NCI-H82 (cell line): ENCODE measurements at places on chromosomes 5 and 9.

DNA sequence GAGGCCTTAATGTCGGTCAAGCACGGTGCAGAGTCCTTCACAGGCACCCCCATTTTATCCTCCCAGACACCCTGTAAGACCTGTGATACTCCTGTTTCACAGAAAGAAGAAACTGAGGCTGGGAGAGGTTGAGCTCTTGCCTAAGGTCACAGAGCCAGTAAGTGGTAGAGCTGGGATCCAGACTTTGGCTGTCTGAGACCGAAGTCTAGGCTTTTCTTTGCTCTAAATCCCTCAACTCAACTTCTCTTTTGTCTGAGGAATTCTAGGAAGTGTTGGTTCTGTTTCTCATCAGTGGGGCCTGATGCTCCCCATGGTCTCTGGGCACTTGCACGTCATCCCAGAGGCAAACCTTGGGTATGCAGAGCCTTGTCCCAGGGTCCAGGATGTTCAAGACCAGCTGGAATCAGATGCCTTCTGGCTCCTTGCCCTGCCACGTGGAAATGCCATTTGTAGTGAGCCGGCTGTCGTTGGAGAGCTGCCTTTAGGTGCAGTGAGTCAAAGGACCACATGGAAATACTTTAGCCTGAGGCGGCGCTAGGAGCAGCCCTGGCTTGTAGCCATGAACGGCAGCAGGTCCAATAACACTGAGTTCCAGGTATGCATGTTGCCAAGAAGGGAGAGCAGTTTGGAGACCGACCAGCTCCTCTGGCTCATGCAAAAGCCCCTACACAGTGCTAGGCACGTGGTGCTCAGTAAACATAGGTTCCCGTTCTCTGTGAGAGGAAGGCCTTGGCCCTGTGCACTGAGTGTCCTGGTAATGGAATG, 9.2 kb downstream of the DCANP1 start:
- DNase-seq: no peak

GRCh38 chr9:121285835-121286687, 18.1 kb downstream of the GSN start:
- peak; percentile 34 for DNase-seq

GRCh38 chr9:127580366-127580765, 31.7 kb upstream of the STXBP1 start:
- no peak for DNase-seq

GRCh38 chr5:62306896-62307689, 1.1 kb downstream of the KIF2A start:
- DNase-seq: peak; percentile 52

GRCh38 chr9:90552317-90552716, 90.3 kb downstream of the DIRAS2 start:
- no peak for DNase-seq

DNA sequence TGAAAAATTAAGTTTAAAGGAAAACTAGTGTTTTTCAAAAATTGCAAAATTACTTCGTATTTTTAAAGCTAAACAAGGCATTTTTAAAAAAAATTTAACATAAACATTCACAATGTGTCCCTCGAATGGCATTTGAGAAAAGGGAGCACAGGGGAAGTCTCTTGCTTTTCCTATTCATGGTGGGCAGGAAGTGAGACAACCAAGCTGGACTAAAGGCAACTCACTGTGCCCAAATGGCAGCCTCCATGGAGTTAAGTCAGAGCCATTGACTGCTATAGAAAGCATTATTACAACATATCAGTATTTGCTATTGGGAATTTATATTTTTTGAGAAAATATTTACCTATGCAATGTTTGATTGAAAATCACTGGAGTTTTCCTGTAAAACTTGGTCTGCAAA, 8.3 kb downstream of the HNRNPH1 start:
- DNase-seq: no peak

- no peak for DNase-seq
These were observed 177.3 kb upstream of the DMAC1 start for GRCh38 chr9:7976856-7977255.

DNA sequence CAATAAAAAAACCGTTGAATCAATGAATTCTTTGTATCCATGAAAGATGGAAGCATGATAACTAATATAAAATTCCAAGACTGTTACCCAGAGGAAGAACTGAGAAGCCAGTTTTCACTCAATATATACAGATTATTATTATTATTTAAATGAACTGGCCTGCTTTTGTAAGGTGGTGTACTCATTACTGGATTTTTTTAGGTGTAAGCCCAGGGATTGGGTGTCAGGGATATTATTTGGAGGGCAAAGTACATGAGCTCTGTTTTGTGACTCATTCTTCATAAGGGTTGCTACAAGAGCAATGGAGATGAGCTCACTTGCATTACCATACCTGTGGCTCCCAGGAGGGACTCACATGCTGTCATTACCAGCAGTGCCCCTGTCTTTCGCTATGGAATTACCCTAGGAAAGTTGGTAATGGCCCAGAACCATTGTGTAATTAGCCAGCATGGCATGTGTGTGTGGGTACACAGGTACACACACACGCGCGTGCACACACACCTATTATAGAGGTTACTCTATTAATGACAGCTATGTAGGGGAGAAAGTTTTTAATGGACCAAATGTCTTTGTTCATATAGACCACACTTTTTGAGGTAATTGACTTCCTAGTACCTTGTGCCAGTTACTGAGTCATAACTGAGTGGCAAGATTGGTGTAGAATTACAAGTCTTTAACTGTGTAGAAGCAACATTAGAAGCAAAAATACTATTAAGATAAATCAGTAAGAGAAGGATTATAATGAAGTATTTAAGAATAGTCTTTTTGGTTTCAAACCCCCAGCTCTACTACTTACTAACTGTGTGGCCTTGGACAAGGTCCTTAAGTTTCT, 143.4 kb downstream of the GDNF start:
- DNase-seq: no peak

- peak; percentile 7 for DNase-seq
These were observed 39.3 kb upstream of the TLX3 start for GRCh38 chr5:171269717-171270116.

GRCh38 chr5:5165541-5166002, 25.4 kb downstream of the ADAMTS16 start:
- no peak for DNase-seq

GRCh38 chr9:87529671-87530070, 32.0 kb downstream of the DAPK1 start:
- no peak for DNase-seq

- no peak for DNase-seq
These were observed 29.2 kb downstream of the PROP1 start for GRCh38 chr5:177966839-177967166.

DNA sequence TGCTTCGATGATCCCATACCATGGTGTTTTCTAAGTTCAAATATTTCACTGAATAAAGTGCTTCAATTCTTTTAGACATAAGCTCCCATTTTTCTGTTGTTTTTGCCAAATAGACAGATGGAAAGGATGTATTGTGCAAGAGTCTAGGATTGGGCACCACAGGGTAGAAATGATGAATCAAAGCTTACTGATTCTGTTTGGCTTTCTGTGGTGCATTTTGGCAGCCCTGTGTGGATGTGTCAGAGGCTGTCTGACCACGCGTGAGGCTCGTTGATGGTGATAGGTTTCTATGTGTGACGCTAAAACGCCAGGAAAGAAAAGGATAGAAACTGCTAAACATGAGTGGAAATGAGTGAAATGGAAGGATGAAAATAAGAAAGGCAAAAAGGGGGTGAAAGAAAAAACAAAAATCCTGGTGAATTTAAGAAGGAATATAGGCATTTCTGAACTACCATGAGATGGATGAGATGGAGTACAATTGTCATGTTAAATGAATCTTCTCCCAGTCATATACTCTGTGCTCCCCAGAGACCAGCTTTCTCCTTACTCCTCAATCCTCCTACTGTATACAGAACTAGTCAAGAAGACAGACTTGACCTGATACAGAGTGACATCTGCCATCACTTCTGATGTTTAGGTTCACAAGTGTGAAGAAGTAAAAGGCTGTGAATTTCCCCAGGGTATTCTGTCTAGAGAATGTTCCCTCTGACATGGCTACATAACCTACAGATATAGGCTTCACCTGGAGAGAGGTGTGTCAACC, 54.4 kb downstream of the ANKH start:
- no peak for DNase-seq
